IPS-NIHi11 (cell line): ENCODE measurements at places on chromosomes 11 and 22.
A peak's percentile ranks its signal among the peaks of the same experiment; 100 is the strongest.

- DNase-seq = no peak
Observed at GRCh38 chr11:78171951-78172350, 16.5 kb downstream of the KCTD21 start.

DNA sequence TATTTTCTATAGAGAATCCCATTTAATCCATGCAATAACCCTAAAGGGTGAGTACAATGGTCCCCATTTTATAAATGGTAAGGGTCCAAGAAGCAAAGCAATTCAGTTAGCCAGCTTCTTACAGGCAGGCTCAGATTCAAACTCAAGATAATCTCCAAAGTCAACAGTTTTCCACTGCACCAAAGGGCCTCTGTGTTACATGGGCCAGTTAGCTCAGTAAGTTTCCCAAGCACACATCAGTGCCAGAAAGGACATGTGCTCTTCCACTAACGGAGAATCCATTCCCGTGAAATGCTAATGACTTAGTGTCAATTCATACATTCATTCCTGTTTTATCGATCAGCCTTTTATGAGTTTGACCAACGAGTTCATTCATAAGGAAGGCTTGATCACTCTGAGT, 11.0 kb downstream of the SLC43A1 start:
- no peak for DNase-seq

- DNase-seq = no peak
Observed at GRCh38 chr11:99327527-99327926, 306.8 kb downstream of the CNTN5 start.

- no peak for DNase-seq
Observed at GRCh38 chr11:100673063-100673462, 14.0 kb upstream of the ARHGAP42 start.

- no peak for DNase-seq
Observed at GRCh38 chr22:31586137-31586920, 75.7 kb downstream of the PISD start.

GRCh38 chr11:33835143-33835878, 56.6 kb downstream of the LMO2 start:
- DNase-seq = no peak

DNA sequence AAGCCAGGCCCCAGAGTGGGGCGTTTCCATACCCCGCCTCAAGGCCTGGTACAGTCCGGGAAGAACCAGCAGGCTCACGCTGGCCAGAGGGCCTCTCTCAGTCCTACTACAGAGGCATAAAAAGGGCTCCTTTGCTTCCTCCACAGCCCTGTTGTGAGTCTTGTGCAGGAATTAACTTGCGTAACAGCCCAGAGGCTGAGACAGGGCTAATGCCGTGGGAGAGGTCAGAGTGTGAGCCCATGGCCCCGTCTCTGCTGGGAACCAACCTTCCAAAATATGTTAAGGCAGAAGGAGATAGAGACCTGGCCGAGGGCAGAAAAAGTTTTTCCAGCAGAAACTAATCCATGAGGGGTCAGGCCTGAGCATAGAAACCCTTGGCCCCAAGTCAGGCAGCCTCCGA, 19.9 kb upstream of the TMEM184B start:
- no peak for DNase-seq

- DNase-seq = no peak
Observed at GRCh38 chr11:121163658-121164308, 62.7 kb downstream of the TECTA start.

GRCh38 chr22:37210041-37210803, 2.1 kb downstream of the SSTR3 start:
- DNase-seq = no peak

DNA sequence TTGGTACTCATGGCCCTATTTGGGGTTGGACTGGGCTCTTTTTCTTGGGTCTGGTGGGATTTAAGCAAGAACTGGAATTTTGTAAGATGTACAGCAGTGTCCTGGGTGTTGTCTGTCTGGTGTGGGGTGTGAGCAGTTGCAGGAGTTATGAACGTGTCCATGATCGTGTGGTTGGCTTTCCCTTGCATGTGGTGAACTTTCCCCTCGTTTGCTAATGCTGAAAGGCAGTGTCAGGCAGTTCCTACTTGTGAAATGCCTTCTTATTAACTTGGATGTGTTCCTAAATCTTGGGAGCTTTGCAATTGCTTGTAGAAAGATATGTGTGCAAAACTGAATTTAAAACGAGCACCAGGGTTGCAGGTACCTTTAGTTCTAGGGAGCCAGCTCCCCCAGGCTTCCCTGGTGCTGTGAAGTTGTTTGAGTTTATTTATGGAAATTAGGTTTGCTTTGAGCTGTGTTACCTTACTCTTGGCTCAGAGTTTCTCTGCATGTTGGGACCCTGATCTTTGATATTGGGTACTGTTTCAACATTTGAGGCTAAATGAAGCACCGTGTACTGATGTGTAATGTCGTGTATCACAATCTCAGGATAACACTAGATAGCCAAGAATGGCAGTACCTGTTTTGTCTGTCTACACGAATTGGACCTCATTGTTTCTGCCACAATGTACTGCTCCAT, 35.8 kb upstream of the HSD17B12 start:
- DNase-seq = no peak

DNA sequence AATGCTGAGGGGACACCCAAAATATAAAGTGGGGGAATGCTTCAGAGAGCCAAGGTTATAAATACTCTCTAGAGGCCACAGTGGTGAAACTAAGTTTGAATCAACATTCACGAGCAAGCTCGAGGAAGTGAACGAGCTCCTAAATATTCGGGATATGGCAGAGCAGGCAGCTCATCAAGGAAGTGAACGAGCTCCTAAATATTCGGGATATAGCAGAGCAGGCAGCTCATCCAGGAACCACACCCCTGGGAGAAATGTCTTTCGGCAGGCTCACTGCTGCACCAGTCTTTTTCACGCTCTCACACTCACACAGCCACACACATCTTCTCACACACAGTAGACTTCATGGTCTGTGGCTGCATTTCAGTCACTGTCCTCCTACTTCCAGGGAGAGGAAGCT, 787.5 kb downstream of the OPCML start:
- DNase-seq = no peak

- no peak for DNase-seq
Observed at GRCh38 chr11:125348141-125348651, 147.9 kb downstream of the FEZ1 start.

GRCh38 chr11:11267312-11267711, 85.7 kb downstream of the CSNK2A3 start:
- no peak for DNase-seq

GRCh38 chr11:67030976-67031375, 8.0 kb downstream of the SYT12 start:
- DNase-seq = no peak

GRCh38 chr11:117822074-117823033, 2.2 kb downstream of the FXYD2 start:
- peak; percentile 63 for DNase-seq

DNA sequence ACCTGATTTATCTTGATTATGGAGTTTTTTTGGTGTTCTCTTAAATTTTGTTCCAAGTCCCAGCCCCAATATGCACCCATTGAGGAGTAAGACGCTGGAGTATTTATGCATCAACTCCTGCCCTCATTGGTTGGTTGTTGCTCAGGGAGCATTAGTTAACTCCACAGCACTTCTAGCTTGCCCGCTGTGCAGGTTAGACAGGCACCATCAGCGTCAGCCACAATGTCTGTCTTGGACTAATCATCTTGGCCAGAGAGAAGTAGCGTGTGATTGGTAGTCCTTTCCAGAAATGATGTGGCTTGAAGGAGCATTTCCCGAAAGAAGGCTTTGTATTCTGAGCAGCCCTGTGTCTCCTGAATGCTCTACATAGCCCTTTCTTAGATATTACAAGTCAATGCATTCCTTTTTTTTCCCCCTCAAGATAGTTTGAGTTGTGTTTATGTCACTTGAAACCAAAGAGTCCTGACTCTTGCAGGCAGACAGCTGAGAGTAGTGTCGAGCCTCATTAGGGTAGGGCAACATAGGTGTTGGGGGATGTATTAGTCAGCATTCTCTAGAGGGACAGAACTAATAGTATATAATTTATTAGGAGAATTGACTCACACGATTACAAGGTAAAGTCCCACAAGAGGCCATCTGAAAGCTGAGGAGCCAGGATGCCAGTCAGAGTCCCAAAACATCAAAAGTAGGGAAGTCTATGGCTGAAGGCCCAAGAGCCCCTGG, 94.6 kb upstream of the RCN1 start:
- DNase-seq = no peak

DNA sequence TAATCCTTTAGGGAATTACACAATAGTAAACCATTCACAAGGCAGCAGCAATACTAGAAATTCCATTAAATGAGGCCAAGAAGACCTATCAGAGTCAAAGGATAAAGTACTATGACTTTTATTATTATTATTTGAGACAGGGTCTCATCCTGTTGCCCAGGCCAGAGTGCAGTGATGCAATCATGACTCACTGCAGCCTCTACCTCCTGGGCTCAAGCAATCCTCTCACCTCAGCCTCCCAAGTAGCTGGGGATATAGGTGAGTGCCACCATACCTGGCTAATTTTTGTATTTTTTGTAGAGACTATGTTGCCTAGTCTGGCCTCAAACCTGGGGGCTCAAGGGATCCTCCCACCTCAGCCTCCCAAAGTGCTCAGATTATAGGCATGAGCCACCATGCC, 51.8 kb downstream of the TTC28 start:
- no peak for DNase-seq

DNA sequence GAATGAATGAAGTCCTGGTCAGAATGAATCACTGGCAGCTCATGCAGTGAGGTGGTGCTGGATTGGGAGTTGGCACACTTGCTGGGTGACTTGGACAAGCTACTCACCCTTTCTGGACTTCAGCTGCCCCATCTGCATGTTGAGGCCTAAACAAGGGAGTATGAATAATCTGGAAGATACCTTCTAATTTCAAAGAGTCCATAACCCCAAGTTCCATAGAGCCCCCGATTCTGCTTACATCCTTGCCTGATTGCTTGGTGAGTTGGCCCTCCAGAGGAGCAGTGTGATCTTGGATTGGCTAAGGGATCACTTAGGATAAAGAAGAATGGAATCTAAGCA, 18.3 kb upstream of the ACCSL start:
- DNase-seq = no peak

DNA sequence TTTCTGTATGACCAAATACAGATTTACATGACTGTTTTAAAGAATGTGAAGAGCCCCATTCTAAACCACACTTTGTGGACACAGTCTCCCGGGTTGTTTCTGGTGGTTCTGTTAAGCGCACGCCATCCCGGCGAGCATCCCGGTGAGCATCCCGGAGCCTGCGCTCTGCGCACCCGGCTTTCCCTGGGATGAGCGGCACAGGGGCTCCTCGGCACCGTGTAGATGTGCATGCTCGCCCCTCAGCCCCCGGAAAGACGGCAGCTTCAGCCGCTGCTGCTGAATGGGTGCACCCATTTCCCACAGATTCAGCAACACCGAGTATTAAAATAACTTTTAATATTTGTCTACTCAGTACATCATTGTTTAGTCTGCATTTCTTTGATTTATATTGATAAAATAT, 36.0 kb downstream of the GLB1L2 start:
- no peak for DNase-seq
